NCI-H526 treated with DMSO at 0.1 percent for 48 hours (cell line): ENCODE measurements at places on chromosomes 7 and 10.

GRCh38 chr7:40288827-40289226 lies 154.0 kb downstream of the SUGCT start:
- no peak for DNase-seq

DNA sequence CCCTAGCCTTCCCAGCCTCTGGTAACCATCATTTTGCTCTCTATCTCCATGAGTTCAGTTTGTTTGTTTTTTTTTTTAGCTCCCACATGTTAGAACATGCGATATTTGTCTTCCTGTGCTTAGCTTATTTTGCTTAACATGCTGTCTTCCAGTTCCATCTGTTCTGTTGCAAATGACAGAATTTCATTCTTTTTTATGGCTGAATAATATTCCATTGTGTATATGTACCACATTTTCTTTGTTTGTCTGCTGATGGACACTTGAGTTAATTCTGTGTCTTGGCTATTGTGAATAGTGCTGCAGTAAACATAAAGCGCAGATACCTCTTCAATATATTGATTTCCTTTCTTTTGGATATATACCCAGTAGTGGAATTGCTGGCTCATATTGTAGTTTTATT lies 21.0 kb downstream of the DLD start:
- no peak for DNase-seq

GRCh38 chr7:155124706-155125105 lies 54.6 kb downstream of the HTR5A start:
- no peak for DNase-seq

DNA sequence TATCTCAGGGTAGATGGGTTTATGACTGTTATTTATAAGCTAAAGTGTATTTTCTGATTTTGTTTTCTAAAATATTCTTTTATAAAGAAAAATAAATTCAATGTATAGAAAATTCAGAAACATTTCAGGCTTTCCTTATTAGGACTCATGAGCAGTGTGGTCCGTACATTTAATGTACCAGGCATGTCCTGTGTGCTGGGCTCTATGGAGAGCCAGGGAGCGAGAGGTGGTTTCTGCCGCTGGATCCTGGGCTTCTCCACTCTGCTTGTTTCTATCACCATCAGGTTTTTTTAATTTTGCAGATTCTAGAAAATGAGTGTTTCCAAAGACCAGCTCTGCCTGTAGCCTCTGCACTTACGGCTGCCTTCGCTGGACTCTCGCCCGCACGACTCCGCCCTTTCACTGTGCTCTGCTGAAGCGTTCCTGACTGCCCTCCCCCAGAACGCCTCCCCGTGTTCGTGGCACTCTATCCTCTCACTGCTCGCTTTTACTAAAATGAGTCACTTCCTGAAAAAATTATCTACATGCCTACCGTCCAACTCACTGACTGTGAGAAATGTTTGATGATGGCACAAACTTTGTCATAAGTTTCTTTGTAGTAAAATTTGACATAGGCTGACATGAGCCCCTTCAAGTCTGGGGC lies 188.5 kb downstream of the ZMYND11 start:
- DNase-seq: no peak

- no peak for DNase-seq
Measured at GRCh38 chr10:130394832-130395231, 258.6 kb downstream of the GLRX3 start.

- DNase-seq: no peak
Measured at GRCh38 chr7:68544851-68545250, 1053.4 kb upstream of the AUTS2 start.
